Vagina (tissue), 2 donors: ENCODE measurements at places on chromosomes 7 and 10. TPM values are rescaled to one million over a fixed set of nuclear protein-coding genes. Genes with fewer than 3 reads are reported as not detected.

Gene FGL2
- 7.4 TPM for total RNA-seq

Gene R3HCC1L
- total RNA-seq: 12.3 TPM

Gene FAM25C
- not detected for total RNA-seq

Gene SPRN
- not detected for total RNA-seq

Gene ZPBP
- not detected for total RNA-seq

Gene PAPOLB
- not detected for total RNA-seq

Gene SPOCK2
- total RNA-seq: 46.9 TPM

Gene GAD2
- total RNA-seq: not detected

Gene PKD2L1
- not detected for total RNA-seq

Gene ZNF467
- total RNA-seq: 13.3 TPM

Gene PRF1
- total RNA-seq: 20.9 TPM

Gene SLC18A3
- 0.49 TPM for total RNA-seq

Gene ACADSB
- 10.3 TPM for total RNA-seq

Gene CADPS2
- total RNA-seq: 25.5 TPM

Gene NOS3
- total RNA-seq: 22.8 TPM

GRCh38 chr7:138116141-138116540, 39.9 kb downstream of the AKR1D1 start:
- H3K36me3 ChIP-seq: no peaks in the 10 kb centered on the region
- no peak overlapping the region for H3K27ac ChIP-seq
- H3K4me3 ChIP-seq: no peak overlapping the region
- H3K4me1 ChIP-seq: no peaks in the 10 kb centered on the region
- H3K27me3 ChIP-seq: no peaks in the 10 kb centered on the region
- no peak for DNase-seq

GRCh38 chr10:62056219-62056618, 154.7 kb downstream of the ARID5B start:
- H3K4me3 ChIP-seq: peak overlapping the region; percentile 15
- H3K27me3 ChIP-seq: no peaks in the 10 kb centered on the region
- no peak for DNase-seq

GRCh38 chr7:6315746-6316145, 43.3 kb upstream of the CYTH3 start:
- H3K4me1 ChIP-seq: no peaks in the 10 kb centered on the region
- H3K4me3 ChIP-seq: no peak overlapping the region
- H3K27ac ChIP-seq: no peak overlapping the region
- DNase-seq: no peak

DNA sequence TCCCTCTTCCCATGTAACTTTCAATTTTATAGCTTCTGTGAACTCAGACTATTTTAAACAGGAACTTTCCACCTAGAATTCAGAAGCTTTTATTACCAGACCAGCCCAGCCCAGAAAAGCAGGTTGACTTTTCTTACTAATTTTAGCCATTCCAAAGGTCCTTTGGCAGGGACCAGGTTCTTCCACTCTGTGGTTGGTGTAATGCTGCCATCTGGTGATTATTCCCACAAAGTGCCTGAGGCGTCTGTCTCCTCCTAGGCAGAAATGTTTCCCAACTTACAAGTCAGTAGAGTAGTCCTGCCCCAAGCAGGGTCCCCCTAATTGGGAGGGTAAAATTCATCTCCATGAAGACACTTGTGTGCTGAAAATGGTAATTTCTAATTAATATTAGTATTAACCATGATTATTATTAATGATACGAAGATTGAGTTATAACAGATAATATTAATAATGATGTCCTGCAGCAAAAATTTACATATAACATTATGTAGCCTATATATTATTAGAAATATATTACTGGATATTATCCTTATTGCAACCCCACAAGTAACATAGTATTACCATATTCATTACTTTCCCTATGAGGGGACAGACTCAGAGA, 53.0 kb upstream of the PPP1R17 start:
- H3K4me3 ChIP-seq: no peak overlapping the region
- H3K36me3 ChIP-seq: no peaks in the 10 kb centered on the region
- H3K27ac ChIP-seq: no peak overlapping the region
- H3K27me3 ChIP-seq: no peaks in the 10 kb centered on the region

DNA sequence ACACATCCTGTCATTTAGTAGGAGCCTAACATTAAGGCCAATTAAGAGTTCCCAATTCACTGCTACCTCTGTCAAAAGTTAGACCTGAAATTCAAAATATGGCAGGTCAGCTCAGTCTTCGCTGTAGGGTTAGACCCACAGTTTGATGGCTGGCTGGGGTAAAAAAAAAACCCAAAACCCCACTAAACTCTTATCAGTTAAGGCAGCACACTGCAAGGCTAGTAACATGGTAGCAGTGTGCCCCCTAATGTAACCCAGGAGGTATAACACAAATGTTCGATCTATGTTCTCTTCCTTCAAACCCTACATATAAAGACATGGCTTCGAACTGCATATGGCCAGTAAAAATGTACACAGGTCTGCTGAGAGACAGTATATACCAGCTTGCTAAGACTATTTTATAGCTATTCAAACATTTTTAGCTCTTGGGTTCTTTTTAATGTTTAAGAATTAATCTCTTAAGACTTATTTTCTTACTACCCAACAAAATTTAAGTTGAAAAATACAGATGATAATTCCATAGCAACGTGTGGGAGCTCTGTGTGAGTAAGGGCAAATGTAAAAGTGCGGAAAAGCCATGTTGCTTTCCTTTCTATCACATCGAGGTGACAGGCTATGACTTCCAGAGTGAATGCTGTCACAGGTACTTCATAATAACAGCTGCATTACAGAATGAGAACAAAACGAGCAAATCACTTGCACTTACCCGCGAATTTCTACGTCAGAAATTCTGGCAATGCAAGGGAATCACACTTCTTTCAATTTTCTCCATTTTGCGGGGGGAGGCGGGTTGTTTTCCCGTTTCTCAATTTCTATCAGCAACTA, 168.4 kb upstream of the IMMP2L start:
- DNase-seq: no peak
- no peaks in the 10 kb centered on the region for H3K36me3 ChIP-seq

GRCh38 chr7:650339-651031, 76.0 kb upstream of the DNAAF5 start:
- H3K36me3 ChIP-seq: no peaks in the 10 kb centered on the region
- no peaks in the 10 kb centered on the region for H3K27me3 ChIP-seq
- no peak overlapping the region for H3K27ac ChIP-seq
- no peak for DNase-seq
- no peaks in the 10 kb centered on the region for H3K4me1 ChIP-seq

- H3K27ac ChIP-seq: no peak overlapping the region
- no peak overlapping the region for H3K4me3 ChIP-seq
- H3K36me3 ChIP-seq: no peaks in the 10 kb centered on the region
- H3K4me1 ChIP-seq: peaks cover 42% of the 10 kb centered on the region
These were observed 67.5 kb downstream of the CUX1 start for GRCh38 chr7:101884671-101885596.

DNA sequence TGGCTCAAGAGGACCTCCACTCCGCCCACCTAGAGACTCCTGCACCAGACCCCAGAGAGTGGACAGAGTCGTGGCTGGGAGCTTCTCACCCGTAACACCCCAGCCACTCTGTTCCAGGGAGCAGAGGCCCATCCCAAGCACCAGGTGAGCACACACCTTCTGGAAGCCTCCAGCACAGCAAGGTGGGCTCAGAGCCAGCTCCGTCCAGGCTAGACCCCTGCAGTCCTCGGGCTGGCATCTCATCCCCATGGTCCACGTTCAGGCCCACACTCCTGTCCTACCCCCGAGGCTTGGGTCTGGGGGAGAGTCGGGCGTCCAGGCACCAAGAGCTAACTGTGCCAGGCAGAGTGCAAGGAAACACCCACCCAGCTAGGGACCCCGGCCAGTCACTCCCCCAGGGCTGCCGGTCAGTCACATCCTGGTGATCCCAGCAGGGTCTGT, 13.2 kb downstream of the PDGFA start:
- H3K4me3 ChIP-seq: no peak overlapping the region
- no peak overlapping the region for H3K27ac ChIP-seq
- no peaks in the 10 kb centered on the region for H3K36me3 ChIP-seq
- H3K4me1 ChIP-seq: peaks cover 20% of the 10 kb centered on the region
- DNase-seq: no peak

DNA sequence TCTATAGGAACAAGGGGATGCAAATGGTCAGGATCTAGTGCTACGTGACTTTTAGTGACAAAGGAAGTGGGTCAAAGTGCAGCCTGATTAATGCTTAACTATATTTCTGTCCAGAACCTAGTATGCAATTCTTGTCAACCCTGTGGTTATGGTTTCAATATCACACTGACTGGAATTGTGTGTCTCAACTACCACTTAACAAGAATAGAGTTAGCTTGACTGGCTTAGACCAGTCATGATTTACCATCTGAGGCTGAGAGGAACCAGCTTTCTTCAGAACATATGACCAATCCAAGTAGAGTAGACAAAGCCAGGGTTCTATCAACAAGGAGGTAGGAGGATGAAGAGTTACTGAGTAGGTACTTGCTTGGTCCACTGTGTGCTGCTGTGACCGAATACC, 54.4 kb downstream of the MYPN start:
- H3K4me3 ChIP-seq: no peak overlapping the region
- H3K4me1 ChIP-seq: no peaks in the 10 kb centered on the region
- no peak for DNase-seq
- H3K27me3 ChIP-seq: no peaks in the 10 kb centered on the region
- H3K36me3 ChIP-seq: no peaks in the 10 kb centered on the region
- no peak overlapping the region for H3K27ac ChIP-seq

GRCh38 chr10:45442251-45442650, 68.2 kb downstream of the ALOX5 start:
- no peak overlapping the region for H3K27ac ChIP-seq
- H3K36me3 ChIP-seq: no peaks in the 10 kb centered on the region
- H3K27me3 ChIP-seq: no peaks in the 10 kb centered on the region

GRCh38 chr10:112753961-112754411, 196.1 kb upstream of the TCF7L2 start:
- DNase-seq: no peak
- no peaks in the 10 kb centered on the region for H3K36me3 ChIP-seq
- no peaks in the 10 kb centered on the region for H3K4me1 ChIP-seq
- H3K27ac ChIP-seq: no peak overlapping the region

GRCh38 chr10:43202657-43203447, 64.0 kb downstream of the RASGEF1A start:
- peak overlapping the region; percentile 47 for H3K4me3 ChIP-seq
- H3K4me1 ChIP-seq: peaks cover 17% of the 10 kb centered on the region
- peak overlapping the region; percentile 4 for H3K27ac ChIP-seq
- H3K36me3 ChIP-seq: no peaks in the 10 kb centered on the region
- DNase-seq: peak; percentile 87

GRCh38 chr10:133537546-133538545, 10.7 kb downstream of the CYP2E1 start:
- DNase-seq: no peak
- no peaks in the 10 kb centered on the region for H3K27me3 ChIP-seq
- H3K4me1 ChIP-seq: no peaks in the 10 kb centered on the region
- no peaks in the 10 kb centered on the region for H3K36me3 ChIP-seq
- H3K4me3 ChIP-seq: no peak overlapping the region

DNA sequence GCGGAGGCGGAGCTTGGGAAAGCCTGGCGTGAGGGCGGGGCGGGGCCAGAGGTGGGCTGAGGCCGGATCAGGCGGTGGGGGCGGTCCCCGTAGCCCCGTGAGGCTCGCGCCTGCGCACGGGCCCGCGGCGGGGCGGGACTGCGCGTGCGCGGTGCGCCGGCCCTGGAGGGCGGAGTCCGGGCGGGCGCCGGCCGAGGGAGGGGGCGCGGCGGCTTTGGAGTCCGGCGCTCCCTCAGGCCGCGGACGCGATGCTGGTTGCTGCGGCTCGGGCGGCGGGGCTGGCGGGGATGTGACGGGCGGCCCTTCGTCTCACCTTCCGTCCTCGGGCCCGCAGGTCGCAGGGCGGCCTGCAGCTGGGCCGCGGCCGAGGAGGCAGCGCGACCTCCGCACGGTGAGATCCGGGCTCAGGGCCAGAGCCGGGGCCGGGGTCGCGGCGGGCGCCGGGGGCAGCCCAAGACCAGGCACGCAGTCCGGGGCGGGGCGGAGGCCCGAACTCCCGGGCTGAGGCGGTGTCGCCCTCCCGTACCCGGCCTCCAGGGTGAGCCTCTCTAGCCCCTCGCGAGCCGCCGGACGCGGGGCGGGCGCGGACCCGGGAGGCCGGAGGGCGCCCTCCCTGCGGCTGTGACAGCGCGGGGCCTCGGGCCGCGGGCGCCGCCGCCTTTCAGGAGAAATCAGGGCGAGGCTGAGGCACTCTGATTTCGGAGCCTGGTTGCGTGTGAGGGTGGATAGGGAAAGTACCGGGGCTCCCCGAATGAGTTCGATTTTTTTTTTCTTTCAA, at the start of gene CCSER2:
TSS of gene CCSER2 (plus strand) at position 172 of the 778 bp plus-strand sequence. CDS start 42,464 bp downstream, outside the sequence.
- no peaks in the 10 kb centered on the region for H3K36me3 ChIP-seq
- no peak for DNase-seq
- H3K4me3 ChIP-seq: peak within 1 kb of the TSS; percentile 81
- peak within 1 kb of the TSS; percentile 95 for H3K27ac ChIP-seq

DNA sequence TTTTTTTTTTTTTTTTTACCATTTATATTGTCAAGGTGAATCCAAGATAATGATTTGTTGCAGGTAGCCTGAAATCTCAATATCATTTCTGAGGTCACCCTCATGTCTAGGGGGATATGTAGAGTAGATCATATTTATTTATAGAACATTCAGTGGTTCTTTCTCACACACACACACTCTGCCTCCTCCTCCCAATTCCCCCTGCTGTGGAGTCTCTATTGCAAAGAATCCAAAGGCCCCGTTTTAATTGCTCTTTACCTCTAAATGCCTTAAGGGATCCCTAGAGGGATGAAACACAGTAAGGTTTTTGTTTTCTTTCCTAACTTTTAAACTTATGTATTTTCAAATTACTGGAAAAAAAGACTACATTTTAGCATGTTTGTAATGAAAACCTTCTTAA, 170.0 kb downstream of the PRKG1 start:
- no peak overlapping the region for H3K27ac ChIP-seq
- no peaks in the 10 kb centered on the region for H3K27me3 ChIP-seq
- DNase-seq: no peak
- peaks cover 19% of the 10 kb centered on the region for H3K4me1 ChIP-seq
- H3K4me3 ChIP-seq: no peak overlapping the region

DNA sequence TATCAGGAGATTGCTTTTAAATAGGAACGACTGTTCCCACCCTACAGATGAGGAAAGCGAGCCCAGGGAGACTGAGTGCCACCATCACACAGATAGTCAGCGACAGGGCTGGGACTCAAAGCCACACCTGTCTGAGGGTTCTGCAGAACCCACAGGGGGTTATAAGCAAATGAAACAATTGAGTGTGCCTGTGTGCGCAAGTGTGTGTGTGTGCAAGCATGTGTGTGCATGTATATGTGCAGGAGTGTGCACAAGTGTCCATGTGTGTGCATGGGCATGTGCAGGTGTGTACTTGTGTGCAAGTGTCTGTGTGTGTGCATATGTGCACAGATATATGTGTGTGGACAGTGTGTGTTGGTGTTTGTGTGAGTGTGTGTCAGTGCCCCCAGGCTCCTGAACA, 280.2 kb downstream of the GRID1 start:
- no peaks in the 10 kb centered on the region for H3K27me3 ChIP-seq
- peak; percentile 65 for DNase-seq
- no peaks in the 10 kb centered on the region for H3K4me1 ChIP-seq

GRCh38 chr7:114649689-114650088, 235.1 kb downstream of the FOXP2 start:
- no peak overlapping the region for H3K4me3 ChIP-seq
- H3K27me3 ChIP-seq: no peaks in the 10 kb centered on the region
- DNase-seq: no peak
- H3K4me1 ChIP-seq: no peaks in the 10 kb centered on the region
- H3K27ac ChIP-seq: no peak overlapping the region
